Bladder microvascular endothelial cell (primary cell): ENCODE measurements at places on chromosomes 6 and 20. TPM values are rescaled to one million over a fixed set of nuclear protein-coding genes. Genes with fewer than 3 reads are reported as not detected.

Gene TFAP2C
- under 0.01 TPM in 1 of 2 replicates, not detected in the other for total RNA-seq

Gene BMP5
- not detected in 2 replicates for total RNA-seq

Gene ZSCAN23
- total RNA-seq = 1.5 TPM in 2 replicates

Gene PREP
- 14.6 and 59.5 TPM in 2 replicates for total RNA-seq

Gene EPPIN
- total RNA-seq = not detected in 2 replicates

Gene KCNS1
- total RNA-seq = 0.16 and 0.38 TPM in 2 replicates

Gene DEFB132
- total RNA-seq = not detected in 2 replicates

Gene EPHA7
- total RNA-seq = 0.13 and 0.16 TPM in 2 replicates

Gene CST4
- not detected in 2 replicates for total RNA-seq

Gene MOG
- total RNA-seq = not detected in 2 replicates

Gene AHCY
- total RNA-seq = 95.2 and 100 TPM in 2 replicates

Gene OR2B6
- total RNA-seq = not detected in 2 replicates

Gene NTSR1
- total RNA-seq = under 0.01 TPM in 1 of 2 replicates, not detected in the other
